Thoracic aorta (tissue), 2 donors: ENCODE measurements at places on chromosomes 12 and 14. TPM values are rescaled to one million over a fixed set of nuclear protein-coding genes. Genes with fewer than 3 reads are reported as not detected.

The C12orf54 gene
- not detected for total RNA-seq

The ENO2 gene
- total RNA-seq: 57.9 TPM

The NTN4 gene
- 72.3 TPM for total RNA-seq

GRCh38 chr12:39919790-39920189 lies 186.1 kb downstream of the SLC2A13 start:
- H3K4me1 ChIP-seq: no peaks in the 10 kb centered on the region
- H3K36me3 ChIP-seq: no peaks in the 10 kb centered on the region
- H3K27me3 ChIP-seq: no peaks in the 10 kb centered on the region
- no peak overlapping the region for H3K4me3 ChIP-seq
- no peak for DNase-seq

GRCh38 chr12:104620837-104621531 lies 164.2 kb downstream of the CHST11 start:
- H3K4me1 ChIP-seq: peaks cover 53% of the 10 kb centered on the region
- DNase-seq: no peak
- H3K27me3 ChIP-seq: no peaks in the 10 kb centered on the region

DNA sequence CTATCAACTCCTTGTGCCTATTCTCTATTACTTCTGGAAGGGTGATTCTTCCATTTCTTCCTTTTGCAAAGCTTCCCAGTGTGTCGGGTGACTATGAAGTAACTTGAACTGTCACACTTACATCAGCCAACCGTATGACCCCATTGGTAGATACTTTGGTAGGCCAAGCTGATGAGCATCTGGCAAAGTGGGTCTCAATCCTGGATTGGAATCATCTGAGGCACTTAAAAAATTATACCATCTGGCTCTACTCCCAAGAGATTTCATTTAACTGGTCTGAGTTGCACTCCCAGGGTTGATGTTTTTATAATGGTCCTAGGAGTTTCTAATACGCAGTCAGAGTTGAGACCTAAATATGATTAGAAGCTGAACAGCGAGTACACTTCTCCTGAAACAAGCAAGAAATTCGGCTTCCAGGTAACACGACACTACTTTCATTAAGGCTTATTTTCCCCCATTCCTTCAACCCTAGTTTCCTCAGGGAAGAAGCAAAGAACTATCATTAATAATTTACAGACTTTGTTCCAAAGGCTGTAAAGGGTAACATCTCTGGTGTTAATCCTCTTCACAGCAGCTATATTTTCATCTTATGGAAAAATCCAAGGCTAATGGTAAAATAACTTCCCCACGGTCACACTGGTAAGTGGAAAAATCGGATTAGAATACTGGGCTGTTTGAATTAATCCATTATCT lies 76.8 kb downstream of the PDE6H start:
- H3K27ac ChIP-seq: no peak overlapping the region
- DNase-seq: no peak
- no peaks in the 10 kb centered on the region for H3K36me3 ChIP-seq
- no peaks in the 10 kb centered on the region for H3K27me3 ChIP-seq
- H3K4me3 ChIP-seq: no peak overlapping the region

- DNase-seq: no peak
- H3K27me3 ChIP-seq: no peaks in the 10 kb centered on the region
- no peak overlapping the region for H3K27ac ChIP-seq
- no peaks in the 10 kb centered on the region for H3K4me1 ChIP-seq
Measured at GRCh38 chr12:78034025-78034424, 203.3 kb downstream of the NAV3 start.

DNA sequence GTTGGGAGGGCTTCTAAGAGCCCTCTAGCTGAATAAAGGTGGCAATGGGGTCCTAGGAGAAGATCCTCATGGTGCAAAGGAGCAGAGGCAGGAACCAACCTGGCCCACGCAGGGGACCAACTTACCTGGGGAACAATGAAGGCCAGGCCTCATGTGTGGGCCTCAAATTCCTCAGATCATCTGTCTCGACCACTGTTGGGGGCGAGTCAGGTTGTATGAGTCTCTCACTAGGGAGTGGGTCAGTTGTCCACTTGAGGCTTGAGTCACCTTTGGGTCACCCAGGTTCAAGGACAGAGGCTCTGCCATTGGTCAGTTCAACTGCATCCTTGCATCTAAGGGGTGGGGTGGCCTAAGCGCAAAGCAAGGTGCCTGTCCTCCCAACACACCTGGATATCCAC lies 43.7 kb upstream of the BDKRB2 start:
- H3K4me3 ChIP-seq: no peak overlapping the region
- no peak for DNase-seq
- H3K27ac ChIP-seq: no peak overlapping the region
- no peaks in the 10 kb centered on the region for H3K36me3 ChIP-seq

DNA sequence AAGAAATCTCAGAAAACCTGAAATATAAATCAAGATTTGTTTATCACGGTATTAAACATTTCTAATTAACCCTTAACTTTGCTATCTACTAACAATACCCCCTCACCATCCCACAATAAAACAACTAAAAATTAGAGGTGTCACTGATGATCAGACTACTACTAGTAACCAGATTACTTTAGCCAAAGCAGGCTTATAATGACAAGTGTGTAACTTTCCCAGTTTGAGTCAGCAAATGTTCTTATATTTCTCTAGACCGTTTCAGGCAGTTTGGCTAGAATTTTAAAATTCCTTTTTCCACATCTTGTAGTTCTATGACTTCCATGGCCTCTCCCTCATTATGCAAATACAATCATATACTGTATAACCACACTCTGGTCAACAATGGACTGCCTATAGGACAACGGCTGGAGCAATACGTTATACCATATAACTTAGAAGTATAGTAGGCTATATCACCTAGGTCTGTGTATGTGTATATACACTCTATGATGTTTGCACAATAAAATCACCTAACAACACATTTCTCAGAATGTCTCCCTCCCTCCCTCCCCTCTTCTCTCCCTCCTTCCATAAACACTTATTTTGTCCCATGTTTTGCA lies 102.1 kb downstream of the DENND5B start:
- H3K4me1 ChIP-seq: peaks cover 20% of the 10 kb centered on the region
- H3K36me3 ChIP-seq: no peaks in the 10 kb centered on the region
- no peak overlapping the region for H3K4me3 ChIP-seq
- H3K27me3 ChIP-seq: no peaks in the 10 kb centered on the region

DNA sequence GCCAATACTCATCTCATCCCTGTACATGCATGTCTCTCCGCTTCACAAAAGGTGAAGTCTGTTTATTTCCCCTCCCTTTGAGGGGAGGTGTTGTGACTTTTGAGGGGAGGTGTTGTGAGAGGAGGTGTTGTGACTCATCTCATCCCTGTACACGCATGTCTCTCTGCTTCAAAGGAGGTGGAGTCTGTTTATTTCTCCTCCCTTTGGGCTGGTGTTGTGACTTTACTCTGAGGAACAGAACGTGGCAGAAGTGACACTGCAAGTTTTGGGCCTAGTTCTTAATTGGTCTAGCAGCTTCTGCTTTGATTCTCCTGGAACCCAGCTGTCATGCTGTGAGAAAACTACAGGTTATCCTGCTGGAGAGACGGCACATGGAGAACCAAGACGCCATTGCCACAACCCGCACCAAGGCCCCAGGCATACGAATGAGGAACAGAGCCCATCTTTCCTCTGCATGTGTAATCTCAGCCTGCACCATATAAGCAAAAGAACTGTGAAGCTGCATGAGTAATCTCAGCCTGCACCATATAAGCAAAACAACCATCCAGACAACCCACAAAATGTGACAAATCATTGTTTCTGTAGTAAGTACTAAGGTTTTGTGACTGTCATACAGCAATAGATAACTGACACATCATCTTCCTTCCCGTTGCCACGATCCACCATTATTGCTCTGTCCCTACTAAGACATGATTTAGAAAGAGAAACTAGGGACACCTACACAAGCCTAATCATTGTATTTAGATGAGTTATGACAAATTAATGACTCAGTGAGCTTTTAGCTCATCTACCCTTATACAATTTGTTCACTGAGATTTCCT lies 30.0 kb downstream of the GALNT4 start:
- no peak overlapping the region for H3K27ac ChIP-seq
- H3K4me3 ChIP-seq: no peak overlapping the region
- H3K36me3 ChIP-seq: peaks cover 4% of the 10 kb centered on the region
- no peaks in the 10 kb centered on the region for H3K27me3 ChIP-seq
- no peak for DNase-seq
- H3K4me1 ChIP-seq: no peaks in the 10 kb centered on the region
